ENCODE measurements at places on chromosomes 1 and 21. TPM values are rescaled to one million over a fixed set of nuclear protein-coding genes. Genes with fewer than 3 reads are reported as not detected.

SYNJ1 gene
- 7.5 TPM for total RNA-seq

PLD5 gene
- 3.7 TPM for total RNA-seq

PAPPA2 gene
- total RNA-seq: 0.81 TPM

TMEM167B gene
- 13.9 TPM for total RNA-seq

RXRG gene
- not detected for total RNA-seq

CADM3 gene
- 5.6 TPM for total RNA-seq

- no peak for DNase-seq
Observed at GRCh38 chr21:27572696-27573095, 605.8 kb upstream of the ADAMTS5 start.

GRCh38 chr1:10910681-10911489, 101.6 kb upstream of the TARDBP start:
- no peak for DNase-seq

GRCh38 chr1:186564582-186564981, 103.7 kb upstream of the PDC start:
- DNase-seq: no peak

GRCh38 chr21:18603980-18604379, 200.4 kb upstream of the TMPRSS15 start:
- no peak for DNase-seq

GRCh38 chr1:42973286-42973685, 14.6 kb upstream of the SLC2A1 start:
- DNase-seq: no peak

DNA sequence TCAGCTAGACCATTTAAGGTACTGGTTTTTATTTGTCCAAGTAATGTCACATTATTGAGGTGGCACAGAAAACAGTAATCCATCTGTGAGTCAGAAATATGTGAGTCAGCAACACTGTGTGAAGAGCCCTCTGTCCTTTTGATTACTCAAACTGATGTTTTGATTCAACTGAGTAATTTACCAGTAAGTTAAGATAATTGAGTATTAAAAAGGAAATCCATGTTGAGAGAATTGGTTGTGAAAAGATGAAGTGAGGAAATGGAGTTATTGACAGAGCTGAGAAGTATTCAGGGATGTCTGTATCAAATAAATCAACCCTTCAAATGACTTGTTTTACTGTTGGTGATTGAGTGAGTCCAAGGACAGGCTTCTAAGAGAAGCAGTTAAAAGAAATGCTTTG, 302.7 kb upstream of the SGIP1 start:
- DNase-seq: no peak

DNA sequence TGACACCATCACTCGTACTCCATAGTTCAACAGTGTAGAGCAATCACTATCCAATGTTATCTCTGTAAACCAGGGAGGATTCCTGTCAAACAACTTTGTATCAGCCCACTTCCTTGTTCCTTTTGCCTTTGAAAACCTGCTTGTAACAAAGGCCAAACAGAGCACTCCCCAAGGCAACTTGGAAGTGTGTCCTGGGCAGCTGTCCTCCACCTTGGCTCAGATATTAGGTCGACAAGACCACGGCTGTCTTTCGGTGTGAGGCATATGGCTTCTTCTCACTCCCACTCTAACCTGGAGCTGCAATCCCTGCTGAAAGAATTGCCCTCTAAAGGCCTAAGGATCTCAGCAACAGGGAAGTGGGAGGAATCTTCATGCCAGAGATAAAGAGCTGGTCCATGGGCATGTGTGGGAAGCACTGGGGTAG, 66.7 kb downstream of the ITPKB start:
- no peak for DNase-seq

DNA sequence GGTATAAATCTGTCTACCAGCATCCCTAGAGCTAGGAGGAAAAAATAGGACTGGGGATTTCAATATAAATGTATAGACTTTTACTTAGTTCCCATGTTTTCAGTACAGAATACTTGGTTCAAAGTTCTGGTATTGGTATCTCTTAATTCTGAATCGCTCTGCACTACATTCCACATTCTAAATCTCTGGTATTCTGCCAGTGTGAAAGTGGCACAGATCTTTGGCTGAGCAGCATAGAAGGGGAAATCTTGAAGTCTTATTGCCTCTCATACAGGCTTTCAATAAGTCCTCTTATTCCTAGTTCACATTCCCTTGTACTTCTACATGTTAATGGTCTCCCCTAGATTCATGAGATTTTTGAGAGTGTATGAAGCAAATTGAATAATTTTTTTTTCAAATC, 74.0 kb upstream of the HSPA13 start:
- no peak for DNase-seq

GRCh38 chr1:77556045-77556444, 126.4 kb downstream of the ZZZ3 start:
- no peak for DNase-seq

DNA sequence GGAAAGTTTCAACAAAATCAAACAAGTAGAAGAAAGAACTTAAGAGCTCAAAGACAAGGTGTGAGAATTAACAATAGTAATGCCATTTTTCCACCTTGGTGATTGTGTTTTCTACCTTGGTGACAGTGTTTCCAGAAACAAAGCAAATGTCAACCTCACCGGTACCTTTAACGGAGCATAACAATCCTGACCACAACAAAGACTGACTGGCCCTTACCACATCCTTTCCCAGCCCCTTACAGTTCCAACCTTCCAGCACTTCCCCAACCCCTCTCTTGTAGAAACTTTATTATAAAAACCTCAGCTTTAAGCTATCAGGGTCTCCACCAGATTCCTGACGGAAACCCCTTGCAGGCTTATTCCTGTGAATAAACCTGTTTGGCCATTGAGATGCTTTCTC, 16.7 kb downstream of the STYXL2 start:
- DNase-seq: no peak

DNA sequence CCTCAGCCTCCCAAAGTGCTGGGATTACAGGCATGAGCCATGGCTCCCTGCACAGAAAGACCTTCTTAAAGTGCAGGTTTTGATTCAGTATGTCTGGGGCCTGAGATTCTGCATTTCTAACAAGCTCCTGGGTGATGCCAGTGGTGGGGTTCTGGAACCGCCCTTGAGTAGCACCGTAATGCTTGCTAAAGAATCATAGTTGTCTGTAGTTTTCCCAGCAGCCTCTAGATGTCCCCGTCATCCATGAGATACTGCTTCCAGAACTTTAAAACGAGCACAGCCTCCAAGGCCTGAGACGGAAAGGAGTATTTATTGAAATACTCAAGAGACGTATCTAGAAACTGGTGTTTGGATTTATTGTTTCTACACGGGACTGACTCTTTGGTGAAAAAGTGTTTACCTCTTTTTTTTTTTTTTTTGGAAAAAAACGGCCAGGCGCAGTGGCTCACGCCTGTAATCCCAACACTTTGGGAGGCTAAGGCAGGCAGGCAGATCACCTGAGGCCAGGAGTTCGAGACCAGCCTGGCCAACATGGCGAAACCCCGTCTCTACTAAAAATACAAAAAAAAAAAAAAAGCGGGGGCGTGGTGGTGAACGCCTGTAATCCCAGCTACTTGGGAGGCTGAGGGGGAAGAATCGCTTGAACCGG, 2.6 kb upstream of the TOR3A start:
- peak; percentile 51 for DNase-seq

- no peak for DNase-seq
Observed at GRCh38 chr1:13766592-13767564, 66.9 kb downstream of the PRDM2 start.

- no peak for DNase-seq
Observed at GRCh38 chr21:35616090-35616489, 444.2 kb downstream of the SETD4 start.

GRCh38 chr1:34792868-34793727, at the start of gene GJA4:
Gene GJA4 (plus strand): TSS chr1:34792999. CDS start chr1:34794214, 1,215 bp downstream.
- no peak for DNase-seq

GRCh38 chr1:24725209-24725651, 20.0 kb upstream of the CLIC4 start:
- peak; percentile 84 for DNase-seq

Data from H9 (cell line).